Midbrain (tissue), 1 donor: ENCODE measurements at places on chromosomes 1 and 21.

GRCh38 chr1:214403431-214403830 lies 122.5 kb downstream of the SMYD2 start:
- no peak for DNase-seq

GRCh38 chr21:40047211-40047610 lies 180.0 kb downstream of the PCP4 start:
- DNase-seq: no peak

DNA sequence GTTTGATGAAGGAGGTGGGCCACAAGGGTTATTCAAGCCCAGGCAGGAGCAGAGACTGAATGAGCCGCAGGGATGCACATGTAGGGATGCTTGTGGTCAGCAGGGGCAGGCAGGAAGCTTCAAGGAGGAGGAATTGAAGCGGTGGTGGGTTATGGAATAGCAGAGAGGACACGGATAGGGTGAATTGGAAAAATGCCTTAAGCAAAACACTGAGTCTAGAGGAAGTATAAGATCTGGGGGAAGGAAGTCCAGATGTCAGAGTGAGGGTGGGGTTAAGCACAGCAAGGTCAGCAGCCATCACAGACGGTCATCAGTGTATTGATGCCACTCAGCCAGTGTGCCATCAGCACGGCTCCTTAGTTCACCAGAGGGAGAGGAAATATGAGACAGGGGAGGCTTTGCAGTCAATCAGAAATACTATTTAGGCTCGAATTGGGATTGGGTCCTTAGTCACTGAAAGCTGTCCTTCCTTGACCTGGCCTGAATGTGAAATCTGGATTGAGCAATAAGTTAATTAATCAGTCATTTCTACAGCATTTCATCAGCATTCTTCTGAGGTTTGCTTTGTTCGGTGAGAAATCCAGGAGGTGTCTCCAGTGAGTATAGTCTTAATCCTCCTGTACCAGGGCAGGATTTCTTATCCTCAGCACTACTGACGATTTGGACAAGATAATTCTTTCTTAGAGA lies 6.0 kb upstream of the LCE1F start:
- DNase-seq: no peak

- no peak for DNase-seq
Measured at GRCh38 chr1:10265900-10266299, 55.5 kb downstream of the KIF1B start.

DNA sequence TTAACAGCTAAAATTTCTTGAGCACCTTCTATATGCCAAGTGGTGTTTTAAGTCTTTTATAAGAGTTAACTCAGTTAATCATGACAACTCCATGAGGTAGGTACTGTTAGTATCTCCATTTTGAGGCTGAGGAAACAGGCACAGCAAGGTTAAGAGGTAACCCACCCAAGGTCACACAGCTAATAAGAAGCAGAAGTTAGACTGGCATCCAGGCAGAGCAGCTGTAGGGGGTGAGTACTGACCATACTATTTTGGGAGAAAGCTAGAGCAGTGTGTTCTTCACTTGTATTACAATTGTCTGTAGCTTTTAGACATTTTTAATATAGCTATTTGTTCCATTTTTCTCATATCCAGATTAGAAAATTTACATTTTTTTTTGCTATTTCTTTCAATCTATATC lies 4.8 kb downstream of the ATP6V1G3 start:
- DNase-seq: no peak

- DNase-seq: peak; percentile 59
Measured at GRCh38 chr1:155051777-155052398, 772 bp downstream of the ADAM15 start.

DNA sequence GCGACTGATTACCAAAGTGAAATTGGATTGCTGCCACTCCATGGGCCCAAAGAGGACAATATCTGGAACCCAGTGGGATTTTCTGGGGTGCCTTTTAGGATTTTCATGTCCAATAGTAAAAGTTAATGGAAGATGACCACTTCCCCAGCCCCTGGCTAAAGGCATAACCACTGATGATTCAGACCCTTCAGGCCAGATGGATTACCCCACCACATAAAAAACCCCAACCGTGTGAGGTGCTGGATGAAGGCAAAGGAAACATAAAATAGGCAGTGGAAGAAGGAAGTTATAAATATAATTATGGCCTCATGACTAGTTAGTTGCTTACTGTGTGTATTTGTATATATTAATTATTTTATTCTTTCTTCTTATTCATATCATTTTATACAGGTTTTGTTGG lies 40.2 kb upstream of the IL10 start:
- DNase-seq: no peak

GRCh38 chr21:42841156-42841915 lies 38.0 kb downstream of the WDR4 start:
- no peak for DNase-seq

- no peak for DNase-seq
Measured at GRCh38 chr1:167805041-167805556, 83.3 kb downstream of the MPZL1 start.

DNA sequence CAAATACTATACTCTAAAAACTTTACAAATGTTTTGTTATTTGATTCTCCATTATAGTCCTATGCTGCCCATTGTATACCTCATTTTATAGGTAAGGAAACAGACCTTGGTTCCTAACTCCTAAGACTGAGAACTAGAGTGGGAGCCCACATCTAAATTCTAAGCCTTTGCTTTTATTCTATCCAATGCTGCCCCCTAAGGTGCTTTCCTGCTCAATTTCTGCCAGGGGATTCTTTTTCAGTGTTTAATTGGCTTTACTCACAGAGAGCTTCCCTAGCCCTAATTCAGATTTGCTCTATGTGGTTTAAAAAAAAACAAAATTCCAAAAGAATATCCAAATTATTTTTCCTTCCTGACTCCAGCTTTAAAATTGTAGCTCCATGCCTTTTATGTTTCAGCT lies 64.5 kb downstream of the KIF14 start:
- no peak for DNase-seq

GRCh38 chr1:58709540-58710175 lies 9.8 kb upstream of the MYSM1 start:
- DNase-seq: no peak

- peak; percentile 95 for DNase-seq
Measured at GRCh38 chr21:33025489-33026442, at the start of gene OLIG2. Gene OLIG2 (plus strand): TSS chr21:33025935. CDS start chr21:33026863, 928 bp downstream.

DNA sequence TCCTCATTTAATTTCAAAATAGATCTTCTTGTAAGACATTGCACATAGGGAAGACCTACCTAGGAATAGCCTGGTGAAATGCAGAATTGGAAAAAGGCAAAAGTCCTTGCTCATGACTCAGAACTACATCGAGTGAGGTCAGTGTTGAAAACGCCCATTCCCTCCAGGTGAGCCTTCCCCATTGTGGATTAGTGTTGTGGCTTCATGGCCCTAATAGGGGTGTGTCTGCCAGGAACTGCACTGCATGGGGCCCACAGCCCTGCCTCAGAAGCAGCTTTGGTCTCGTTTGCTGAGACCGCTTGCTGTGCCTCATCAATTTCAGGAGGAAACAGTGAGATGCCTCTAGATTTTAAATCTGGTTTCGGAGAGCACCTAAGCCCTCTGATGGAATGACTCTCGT lies 17.0 kb downstream of the TFF3 start:
- DNase-seq: no peak
